ENCODE measurements at places on chromosomes 5 and 9.
A peak's percentile ranks its signal among the peaks of the same experiment; 100 is the strongest.

DNA sequence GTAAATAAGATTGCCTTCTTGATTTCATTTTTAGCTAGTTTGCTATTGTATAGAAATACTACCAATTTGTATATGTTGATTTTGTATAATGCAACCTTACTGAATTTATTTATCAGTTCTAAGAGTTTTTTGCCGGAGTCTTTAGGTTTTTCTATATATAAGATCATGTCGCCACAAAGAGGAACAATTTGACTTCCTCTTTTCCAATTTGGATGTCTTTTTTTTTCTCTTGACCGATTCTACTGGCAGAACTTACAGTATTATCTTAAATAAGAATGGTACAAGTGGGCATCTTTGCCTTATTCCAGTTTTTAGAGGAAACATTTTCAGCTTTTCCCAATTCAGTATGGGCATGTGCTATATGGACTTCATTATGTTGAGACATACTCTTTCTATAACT, 624.7 kb upstream of the ACO1 start:
- no peak for DNase-seq

GRCh38 chr5:152638996-152639552, 234.0 kb upstream of the NMUR2 start:
- no peak for DNase-seq

GRCh38 chr9:17531642-17532254, 47.1 kb upstream of the SH3GL2 start:
- DNase-seq = no peak

DNA sequence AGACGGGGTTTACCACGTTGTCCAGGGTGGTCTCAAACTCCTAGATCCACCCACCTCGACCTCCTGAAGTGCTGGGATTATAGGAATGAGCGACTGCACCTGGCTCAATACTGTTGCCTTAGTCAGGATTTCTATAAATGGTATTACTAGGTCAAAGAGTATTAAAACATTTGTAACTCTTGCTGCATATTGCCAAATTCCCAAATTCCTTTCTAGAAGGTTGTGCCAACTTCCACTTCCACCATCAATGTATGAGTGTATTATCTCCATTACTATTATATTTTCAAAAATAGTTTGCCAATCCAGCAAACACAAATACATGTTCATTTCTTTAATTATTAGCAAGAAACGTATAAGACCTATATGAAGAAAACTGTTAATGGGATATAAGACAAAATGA, 10.6 kb downstream of the PTGR1 start:
- DNase-seq = no peak

- peak; percentile 89 for DNase-seq
Observed at GRCh38 chr9:131739959-131740648, at the start of gene RAPGEF1. Gene RAPGEF1 (minus strand): TSS chr9:131740076. CDS start chr9:131739830, 246 bp downstream.

DNA sequence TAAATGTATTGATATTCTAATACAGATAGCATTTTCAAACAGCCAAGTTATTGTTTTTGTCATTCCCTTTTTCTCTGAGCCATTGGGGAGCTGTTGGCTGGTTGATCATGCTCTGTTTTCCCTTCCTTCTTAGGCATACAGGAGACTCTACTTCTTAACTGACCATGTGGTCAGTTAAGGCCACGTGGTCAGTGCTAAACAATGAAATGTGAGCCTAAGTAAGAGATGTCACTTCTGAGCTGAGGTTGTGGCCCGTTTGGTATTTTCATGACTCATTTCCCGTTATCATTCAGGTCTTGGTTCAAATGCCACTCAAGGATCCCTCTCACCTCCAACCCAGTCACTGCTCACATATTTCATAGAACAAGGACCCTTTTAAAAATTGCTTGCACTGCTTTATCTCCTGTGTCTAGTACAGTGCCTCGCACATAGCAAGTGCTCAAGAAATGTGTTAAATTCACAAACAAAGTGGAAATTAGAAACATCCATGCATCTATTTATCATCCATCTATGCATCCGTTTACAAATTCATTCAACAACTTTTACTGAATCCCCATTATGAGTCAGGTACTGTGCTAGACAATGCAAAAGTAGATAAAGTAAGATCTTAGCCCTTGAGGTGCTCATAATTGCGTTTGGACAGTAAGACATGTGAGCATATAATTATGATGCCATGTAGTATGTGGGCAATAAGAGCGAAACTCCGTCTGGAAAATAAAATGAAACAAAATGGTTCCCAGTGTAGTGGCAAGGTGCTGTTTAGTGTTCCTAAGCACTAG, 50.7 kb downstream of the ARRDC3 start:
- peak; percentile 23 for DNase-seq
